KBM-7 (cell line): ENCODE measurements at places on chromosomes 16 and 17.
A peak's percentile ranks its signal among the peaks of the same experiment; 100 is the strongest.

GRCh38 chr16:62010186-62010585 is 26.1 kb downstream of the CDH8 start:
- DNase-seq: no peak

DNA sequence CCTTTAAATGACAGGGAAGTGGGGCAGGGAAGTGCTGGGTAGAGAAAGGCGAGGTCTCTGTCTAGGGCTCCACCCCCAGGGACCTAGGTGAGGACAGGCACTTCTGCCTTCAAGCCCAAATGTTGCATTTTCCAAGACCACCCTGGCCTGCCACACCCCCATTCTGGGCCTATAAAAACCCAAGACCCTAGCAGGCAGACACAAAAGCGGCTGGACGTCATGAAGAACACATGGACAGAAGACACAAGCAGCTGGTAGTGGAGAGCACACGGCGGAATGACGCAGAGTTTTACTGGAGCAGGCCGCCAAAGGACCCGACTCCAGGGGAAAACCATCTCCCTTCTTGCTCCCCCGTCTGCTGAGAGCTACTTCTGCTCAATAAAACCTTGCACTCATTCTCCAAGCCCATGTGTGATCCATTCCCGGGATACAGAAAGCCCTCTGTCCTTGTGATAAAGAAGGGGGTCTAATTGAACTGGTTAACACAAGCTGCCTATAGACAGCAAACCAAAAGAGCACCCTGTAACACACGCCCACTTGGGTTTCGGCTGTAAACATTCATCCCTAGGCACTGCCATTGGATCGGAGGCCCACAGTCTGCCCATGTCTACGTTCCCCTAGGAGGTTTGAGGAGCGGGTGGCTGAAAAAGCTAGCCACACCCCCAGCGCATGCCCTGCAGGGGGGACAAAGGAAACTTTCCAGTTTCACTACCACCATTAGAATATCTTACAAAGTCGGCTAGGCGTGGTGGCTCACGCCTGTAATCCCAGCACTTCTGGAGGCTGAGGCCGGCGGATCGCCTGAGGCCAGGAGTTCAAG is 622.2 kb upstream of the SALL1 start:
- DNase-seq: no peak

- DNase-seq: peak; percentile 74
These were observed 18.6 kb downstream of the GRIN2C start for GRCh38 chr17:74840989-74841666.

DNA sequence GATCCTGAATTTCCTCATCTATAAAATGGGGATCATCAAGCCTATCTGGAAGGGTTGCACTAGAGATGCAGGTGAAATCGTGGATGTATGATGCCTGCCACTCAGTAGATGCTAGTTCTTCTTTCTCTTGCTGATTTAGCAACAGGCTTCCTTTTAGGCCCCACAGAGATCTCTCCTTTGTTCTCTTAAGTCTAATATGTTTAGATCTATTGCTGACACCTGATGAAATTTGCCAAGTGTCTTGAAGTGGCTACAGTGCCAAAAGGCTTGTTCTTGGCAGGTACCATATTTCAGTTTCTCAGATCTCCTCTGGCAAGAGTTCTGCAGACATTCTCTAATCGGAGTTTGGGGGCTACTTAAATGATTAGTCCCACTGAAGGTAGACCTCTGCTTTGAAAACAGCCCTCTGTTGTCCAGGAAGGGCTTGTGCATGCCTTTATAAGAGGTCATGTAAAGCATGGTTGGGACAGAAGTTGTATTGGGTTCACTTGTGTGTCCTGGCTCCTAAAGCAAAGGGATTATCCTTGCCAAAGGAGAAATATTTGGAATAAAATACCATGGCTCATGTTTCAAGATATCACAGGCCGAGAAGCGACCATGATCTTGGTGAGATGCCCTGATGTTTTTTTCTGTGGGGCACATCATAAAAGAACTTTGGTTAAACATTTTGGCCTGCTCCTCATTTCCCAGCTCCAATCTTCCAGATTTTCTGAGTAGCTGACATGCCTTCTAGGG is 234.0 kb downstream of the MSI2 start:
- no peak for DNase-seq

DNA sequence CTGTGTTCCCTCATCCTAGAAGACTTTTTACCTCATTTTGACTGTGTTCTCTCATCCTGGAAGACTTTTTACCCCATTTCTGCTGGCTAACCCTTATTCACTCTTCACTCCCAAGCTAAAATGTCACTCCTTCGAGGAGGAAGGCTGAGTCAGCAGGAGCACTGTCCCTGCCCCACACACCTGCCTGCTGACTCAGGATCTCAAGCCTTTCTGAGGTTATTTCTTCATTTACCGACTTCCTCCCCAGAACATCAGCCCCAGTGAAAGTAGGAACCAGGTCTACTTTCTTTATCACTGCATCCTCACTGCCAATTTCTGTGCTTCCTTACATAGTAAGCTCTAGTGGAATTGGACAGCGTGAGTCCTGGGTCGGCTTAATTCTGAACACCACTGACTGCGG is 220.6 kb downstream of the HS3ST4 start:
- DNase-seq: no peak

GRCh38 chr17:56125830-56126819 is 27.1 kb upstream of the ANKFN1 start:
- peak; percentile 52 for DNase-seq

- DNase-seq: no peak
These were observed 1.0 kb downstream of the TSPOAP1 start for GRCh38 chr17:58327363-58328194.

DNA sequence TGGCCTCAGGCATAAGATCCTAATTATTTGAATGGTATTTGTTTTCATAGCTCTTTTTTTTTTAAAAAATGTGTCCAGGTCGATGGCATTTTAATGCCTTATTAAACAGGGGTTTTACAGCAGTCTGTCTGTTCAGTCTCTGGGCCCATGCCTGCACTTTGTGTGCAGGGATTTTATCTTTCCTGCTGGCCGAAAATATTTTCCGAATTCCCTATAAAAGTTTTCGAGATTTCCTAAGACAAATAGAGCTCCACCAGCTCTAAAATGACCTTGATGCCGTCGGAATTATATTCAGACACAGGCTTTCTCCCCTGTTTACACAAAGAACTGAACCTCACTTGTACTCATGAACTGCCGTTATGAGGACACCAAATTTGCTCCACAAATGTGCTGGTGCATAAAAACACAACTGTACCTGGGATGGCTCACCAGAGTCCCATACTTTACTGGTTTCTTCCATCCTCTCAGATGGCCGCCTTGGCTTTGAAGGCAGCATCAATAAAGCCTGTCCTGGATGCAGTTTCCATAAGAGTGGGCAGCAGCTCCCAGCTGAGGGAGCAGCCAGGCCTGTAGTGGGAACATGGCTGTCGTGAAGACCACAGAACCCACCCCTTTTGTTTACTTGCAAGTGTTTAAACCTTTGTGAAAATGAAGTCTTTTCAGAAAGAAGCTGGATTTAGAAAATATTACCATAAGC is 44.9 kb downstream of the TBX4 start:
- no peak for DNase-seq

GRCh38 chr17:9185688-9186284 is 164.5 kb downstream of the NTN1 start:
- DNase-seq: no peak

GRCh38 chr17:7254511-7254910 is 2.5 kb downstream of the ELP5 start:
- no peak for DNase-seq

GRCh38 chr16:2835638-2836493 is 5.8 kb downstream of the ZG16B start:
- DNase-seq: peak; percentile 69

GRCh38 chr17:47301161-47301560 is 22.6 kb upstream of the EFCAB13 start:
- DNase-seq: no peak

DNA sequence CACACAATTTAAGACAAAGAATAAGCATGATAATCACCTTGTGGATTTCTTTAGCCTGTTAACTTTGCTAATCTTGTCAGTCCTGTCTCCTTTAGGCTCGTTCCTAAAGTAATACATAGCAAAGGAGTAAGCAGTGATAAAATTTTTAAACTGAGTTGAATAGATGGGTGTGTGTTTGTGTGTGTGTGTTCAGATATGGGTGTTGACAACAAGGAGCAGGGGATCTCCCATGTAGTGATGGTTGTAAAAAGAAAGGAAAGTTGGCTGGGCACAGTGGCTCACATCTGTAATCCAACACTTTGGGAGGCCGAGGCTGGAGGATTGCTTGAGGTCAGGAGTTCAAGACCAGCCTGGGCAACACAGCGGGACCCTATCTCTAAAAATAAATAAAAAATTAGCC is 44.6 kb upstream of the KCNJ2 start:
- DNase-seq: no peak

GRCh38 chr16:67088551-67088950 is 21.2 kb upstream of the PHAF1 start:
- no peak for DNase-seq

GRCh38 chr17:5380491-5381135 is 38.8 kb downstream of the NUP88 start:
- DNase-seq: no peak

GRCh38 chr17:67488161-67488560 is 111.1 kb downstream of the PITPNC1 start:
- DNase-seq: no peak

DNA sequence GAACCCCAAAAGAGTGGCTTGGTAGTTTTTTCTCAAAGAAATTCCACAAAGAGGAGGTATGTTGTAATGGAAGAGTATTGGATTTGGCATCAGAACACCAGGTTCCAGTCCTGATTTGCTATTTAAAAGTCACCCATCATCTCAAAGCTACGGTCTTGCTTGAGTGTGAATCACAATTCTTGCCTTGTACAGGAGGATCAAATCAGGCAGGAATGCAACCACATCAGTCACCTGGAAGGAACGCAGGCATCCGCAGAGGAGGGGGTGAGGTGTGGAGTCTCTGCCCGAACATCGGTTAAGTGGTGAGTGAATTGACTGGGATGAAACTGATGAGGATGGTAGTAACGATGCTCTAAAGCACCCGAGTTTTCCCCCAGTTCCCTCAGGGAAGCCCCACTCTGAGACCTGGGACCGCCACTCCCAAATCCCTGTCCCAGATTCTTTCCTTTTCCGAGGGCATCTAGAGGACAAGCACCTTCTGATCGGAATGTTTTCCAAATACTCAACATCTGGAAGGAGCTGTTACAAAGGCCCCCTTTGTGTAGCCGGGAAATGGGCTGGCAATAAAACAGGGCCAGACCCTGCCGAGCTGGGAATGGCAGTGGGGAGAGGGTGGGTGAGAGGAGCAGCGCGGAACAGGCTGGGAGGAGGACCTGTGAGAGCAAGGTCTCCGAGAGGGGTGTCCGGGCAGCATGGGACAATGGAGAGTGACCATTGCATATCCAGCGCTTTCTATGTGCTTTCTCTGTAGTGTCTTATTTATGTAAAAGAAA is 469.6 kb downstream of the SLC39A11 start:
- DNase-seq: no peak

GRCh38 chr17:47969930-47970724 is 786 bp upstream of the CDK5RAP3 start:
- DNase-seq: no peak

GRCh38 chr17:33175562-33175961 is 117.5 kb downstream of the ASIC2 start:
- DNase-seq: no peak

DNA sequence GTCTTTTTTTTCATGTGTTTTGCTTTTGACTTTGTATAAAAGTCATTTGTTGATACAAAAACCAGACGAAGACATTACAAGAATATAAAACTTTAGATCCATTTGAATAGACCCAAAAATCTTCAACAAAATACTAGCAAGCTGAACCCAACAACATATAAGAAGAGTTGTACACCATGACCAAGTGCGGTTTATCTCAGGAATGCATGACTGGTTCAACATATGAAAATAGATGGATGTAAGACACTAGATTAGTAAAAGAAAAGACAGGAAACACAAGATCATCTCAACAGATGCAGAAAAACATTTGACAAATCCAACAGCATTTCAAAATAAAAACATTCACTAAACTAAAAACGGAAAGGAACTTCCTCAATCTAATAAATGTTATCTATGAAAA is 69.0 kb downstream of the TBC1D16 start:
- no peak for DNase-seq

DNA sequence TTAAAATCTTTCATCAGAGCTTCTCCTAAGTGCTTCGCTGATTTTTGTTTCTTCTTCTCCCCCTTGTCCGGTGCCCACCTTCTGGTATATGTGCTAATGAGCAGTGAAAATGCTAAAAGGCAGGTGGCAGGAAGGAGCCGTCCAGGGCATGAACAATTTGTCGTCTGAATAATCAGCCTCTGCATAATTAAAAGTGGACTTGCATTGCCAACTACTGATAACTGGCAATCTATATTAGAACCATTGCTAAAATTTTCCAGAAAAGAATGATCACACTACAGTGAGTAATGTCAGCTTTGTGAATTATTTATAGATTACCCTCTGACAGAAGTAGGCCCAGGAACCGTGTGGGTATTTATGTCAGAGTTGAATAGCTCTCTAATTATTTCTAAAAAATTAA is 28.1 kb downstream of the SERPINF1 start:
- DNase-seq: no peak

DNA sequence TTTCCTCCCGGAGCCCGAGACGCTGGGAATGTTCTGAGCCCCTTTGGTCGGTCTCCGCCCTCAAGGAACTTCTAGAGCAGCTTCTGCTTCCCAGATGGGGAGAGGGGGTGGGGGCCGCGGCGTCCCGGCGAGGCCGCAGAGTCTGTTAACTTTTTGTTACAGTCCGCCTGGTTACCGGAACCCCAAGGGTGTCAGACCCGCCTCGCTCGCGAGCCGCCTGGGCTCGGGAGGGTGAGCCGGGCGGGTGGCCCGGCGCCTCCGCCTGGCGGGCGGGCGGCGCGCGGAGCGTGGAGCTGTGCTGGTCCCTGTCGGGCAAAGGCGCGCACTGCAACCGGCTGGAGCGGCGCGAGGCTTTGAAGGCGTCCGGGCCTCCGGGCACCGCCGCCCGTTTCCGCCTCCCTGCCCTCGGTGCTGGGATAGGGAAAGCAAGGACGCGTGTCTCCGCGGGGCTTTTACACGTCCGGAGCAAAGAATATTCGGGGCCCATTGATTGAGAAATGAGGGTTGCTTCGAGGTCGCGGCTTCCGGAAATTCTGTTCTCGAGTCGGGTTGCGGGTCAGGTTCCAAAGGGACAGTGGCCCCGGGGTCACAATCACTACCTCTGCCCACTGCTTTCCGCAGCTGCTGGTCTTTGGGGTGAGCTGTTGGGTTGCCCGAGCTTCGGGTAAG is 1.7 kb downstream of the HS3ST3B1 start:
- peak; percentile 85 for DNase-seq

GRCh38 chr16:50276801-50277555 is 10.6 kb downstream of the ADCY7 start:
- DNase-seq: no peak

- DNase-seq: no peak
These were observed 2.4 kb downstream of the HLF start for GRCh38 chr17:55266958-55267688.

- no peak for DNase-seq
These were observed 58.6 kb upstream of the TOB1 start for GRCh38 chr17:50924800-50925199.

- peak; percentile 95 for DNase-seq
These were observed 52.6 kb downstream of the PLCG2 start for GRCh38 chr16:81831722-81832126.

DNA sequence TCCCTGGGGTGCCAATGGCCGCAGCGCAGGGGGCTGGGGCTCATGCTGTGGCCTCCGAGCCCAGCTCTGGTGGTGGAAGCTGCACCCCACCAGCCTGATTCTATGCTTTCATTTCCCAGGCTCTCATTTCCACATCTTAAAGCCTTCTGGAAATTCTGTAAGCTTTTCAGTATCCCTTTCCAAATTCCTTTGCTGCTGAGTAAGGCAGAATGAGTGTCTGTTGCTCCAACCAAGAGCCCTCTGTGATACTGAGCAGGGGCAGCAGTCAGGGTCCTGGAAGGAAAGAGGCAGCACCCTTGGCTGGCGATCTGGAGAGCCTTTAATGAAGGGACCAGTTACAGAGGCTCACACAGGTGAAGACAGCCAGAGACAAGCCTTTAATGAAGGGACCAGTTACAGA is 79.5 kb upstream of the FOXF1 start:
- DNase-seq: no peak
